HuH-7.5 (cell line): ENCODE measurements at places on chromosomes 7 and 10.

GRCh38 chr7:112176693-112177415, 29.3 kb downstream of the DOCK4 start:
- no peak for DNase-seq

DNA sequence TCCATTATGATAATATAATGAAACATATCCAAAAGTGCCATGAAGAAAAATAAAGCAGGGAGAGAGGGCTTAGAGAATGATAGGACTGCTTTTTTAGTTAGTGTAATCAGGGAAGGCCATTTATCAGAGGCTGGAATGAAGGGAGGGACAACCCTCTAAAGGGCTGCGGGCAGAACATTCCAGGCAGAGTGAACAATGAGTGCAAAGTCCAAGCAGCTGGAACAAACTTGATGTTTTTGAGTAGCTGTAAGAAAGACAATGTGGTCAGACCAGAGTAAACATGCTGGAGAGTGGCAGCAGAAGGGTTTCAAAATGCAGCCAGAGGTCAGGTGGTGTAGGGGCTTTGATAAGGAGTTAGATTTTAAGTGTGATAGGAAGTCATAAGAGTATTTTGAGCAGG, 65.6 kb upstream of the CCDC6 start:
- DNase-seq, result peak; percentile 24

- no peak for DNase-seq
Measured at GRCh38 chr10:88042160-88043100, 179.0 kb downstream of the PTEN start.

GRCh38 chr10:122222638-122223037, 48.5 kb upstream of the BTBD16 start:
- no peak for DNase-seq

GRCh38 chr7:80372415-80372814, 139.4 kb downstream of the GNAT3 start:
- no peak for DNase-seq

GRCh38 chr10:43881657-43882056, 233.0 kb upstream of the ZNF32 start:
- no peak for DNase-seq

- DNase-seq, result no peak
Measured at GRCh38 chr7:140062118-140062527, 628 bp downstream of the PARP12 start.

DNA sequence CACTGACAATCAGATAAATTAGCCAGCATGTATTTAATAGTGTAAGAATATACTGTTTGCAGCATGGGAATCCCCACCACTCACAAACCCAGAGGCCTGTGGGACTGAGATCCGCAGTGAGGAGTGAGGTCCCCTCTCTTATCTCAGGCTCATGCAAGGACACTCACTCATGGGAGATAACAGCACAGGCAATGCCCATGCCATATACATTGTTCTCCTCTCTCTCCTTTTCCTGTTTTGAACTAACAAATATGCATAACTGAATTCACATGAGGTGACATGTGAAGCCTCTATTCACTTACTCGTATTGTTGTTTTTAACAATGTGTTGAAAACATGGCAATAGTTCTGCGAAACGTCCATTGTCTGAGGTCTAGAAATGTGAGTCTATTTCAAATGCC, 230.5 kb downstream of the ARHGAP21 start:
- no peak for DNase-seq

- no peak for DNase-seq
Measured at GRCh38 chr7:27096768-27097514, 1.1 kb upstream of the HOXA1 start.

- DNase-seq, result no peak
Measured at GRCh38 chr7:148916186-148916585, 32.1 kb upstream of the EZH2 start.

GRCh38 chr7:137850972-137851945, 4.5 kb upstream of the DGKI start:
- no peak for DNase-seq

DNA sequence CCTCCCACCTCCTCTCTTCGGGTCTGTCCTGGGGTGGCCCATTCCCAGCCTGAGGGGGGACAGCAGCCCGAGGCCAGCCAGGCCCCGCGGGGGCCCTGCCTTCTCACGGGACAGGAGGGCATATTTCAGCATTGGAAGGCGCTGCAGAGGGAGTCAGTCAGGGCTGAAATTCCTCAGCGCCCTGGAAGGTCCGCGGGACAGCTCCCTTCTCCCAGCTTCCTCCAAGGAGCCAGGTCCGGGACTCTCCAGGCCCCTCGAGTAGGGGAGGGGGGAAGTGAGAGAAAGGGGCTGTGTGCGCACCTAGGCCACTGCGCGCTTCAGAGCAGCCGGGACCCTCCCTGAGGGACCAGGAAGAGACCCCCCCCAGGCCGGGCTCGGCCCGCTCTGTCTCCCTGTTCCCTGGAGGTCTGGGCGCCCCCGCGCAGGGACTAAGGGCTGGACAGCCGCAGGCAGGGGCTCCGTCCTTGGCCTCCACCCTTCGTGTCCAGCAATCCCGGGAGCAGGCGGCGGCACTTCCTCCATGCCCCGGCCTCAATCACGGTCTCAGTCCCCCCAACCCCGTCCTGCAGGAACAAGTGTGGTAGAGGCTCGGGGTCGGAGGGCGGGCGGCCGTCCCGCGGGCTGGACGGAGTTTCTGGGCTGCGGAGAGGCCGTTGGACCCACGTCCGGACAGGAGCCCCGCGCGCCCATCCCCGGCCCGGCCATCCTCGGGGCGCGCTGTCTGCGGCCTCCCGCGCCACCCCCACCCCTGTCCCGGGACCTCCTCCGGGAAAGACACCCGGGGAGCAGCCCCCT, 6.0 kb upstream of the ELFN1 start:
- no peak for DNase-seq

- DNase-seq, result no peak
Measured at GRCh38 chr10:123135415-123136141, at the start of gene HMX3. HMX3 (plus strand) TSS chr10:123135970; CDS start chr10:123136051, 81 bp downstream.

DNA sequence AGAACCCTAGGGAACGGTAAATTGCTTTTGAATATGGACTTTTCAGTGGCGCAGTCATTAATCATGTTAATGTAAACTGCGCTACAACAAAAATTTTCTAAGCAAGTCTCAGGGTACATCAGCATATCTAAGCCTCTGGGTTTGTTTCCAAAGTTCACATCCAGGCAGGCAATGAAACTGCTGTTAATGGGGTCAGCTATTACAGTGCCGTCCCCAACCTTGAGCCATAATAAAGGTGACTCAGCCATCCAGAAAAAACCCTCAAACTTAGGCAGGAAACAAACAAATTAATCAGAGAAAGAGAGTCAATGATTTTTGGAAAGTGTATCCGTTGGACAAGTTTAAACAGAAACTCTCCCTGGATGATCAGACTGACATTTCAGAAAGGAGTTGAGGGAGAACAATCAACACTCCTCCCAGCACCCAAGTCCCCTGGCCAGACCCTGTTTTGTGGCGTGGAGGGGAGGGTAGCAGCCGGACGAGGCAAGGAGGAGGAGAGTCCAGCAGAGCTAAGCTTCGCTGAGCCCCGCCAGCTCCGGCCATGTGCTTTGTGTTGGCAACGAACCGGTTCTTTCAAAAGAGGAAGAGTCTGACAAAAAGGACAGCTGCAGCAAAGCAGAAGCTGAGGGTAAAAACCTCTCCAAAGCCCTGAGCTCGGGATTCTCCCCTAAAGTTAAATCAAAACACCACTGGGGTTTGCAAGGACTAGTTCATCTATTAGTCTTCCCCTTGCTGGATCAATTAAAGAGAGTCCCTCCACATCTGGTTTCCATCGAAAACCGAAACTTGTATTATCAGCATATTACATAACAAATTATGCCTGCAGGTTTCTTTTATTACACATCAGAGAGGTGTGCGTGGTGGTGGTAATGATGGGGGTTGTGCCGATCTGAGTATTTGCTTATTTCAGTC, 3.6 kb downstream of the FAM53B start:
- DNase-seq, result no peak
